Stimulated activated naive CD4-positive, alpha-beta T cell (primary cell): ENCODE measurements at places on chromosomes 12 and 14.

DNA sequence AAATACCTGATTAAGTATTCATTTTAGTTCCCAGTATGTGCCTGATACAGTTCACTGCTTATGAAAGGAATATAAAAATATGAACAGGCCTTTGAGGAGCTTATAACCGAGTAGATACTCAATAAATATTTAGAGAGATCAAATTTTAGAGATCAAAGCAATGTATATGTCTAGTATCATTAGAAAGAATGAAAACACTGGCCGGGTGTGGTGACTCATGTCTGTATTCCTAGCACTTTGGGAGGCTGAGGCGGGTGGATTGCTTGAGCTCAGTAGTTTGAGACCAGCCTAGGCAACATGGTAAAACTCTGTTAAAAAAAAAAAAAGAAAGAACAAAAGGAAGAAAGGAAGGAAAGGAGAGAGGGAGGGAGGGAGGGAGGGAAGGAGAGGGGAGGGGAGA, 113.2 kb upstream of the EEA1 start:
- DNase-seq: no peak

- no peak for DNase-seq
These were observed 176.3 kb downstream of the KSR2 start for GRCh38 chr12:117792471-117792870.

DNA sequence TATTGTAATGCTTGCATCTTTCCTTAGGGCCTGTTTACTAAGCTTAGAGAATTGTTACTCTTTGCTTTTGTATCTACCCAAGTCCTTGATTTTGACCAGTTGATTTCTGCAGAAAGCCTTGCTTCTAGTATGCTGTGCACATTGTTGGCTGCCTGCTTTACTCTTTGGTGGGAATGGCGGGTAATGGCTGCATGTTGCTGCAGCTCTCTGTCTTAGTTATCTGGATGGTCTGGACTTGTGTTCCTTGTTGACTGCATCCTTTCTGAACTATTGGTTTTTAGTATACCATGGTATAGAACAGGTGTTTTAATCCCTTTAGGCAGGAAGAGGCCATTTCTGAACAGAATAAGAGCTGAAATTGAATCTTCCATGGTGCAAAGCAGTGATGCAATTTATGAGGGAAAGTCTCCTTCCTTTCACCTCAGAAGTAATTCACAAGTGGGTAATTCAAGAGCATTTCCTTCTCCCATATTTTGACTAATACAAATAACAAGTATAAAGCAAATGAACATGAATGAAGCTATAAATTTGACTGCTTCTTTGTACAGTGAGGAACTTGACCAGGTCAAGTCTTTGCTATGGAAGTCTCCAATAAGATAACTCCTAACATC, 466.4 kb downstream of the NPAS3 start:
- no peak for DNase-seq

DNA sequence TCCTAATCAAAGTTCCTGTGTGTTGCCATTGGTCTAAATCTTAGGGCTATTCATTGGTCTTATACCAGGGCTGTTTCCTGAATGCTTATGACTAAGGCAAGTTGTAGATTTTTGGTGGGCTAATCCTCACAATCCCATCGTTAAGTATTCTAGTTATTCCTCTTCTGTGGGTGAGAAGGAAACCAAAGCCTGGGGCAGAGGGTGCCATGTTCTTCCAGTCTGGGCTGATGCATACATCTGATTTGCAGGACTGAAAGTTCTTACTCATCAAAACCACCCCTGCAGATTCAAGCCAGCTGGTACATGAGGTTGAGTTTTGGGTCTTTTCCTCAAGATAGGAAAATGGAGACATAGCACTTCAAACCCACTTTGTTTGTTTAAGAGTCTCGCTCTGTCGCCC, 25.7 kb downstream of the PPP1CC start:
- no peak for DNase-seq

GRCh38 chr12:66600903-66601302, 78.0 kb downstream of the GRIP1 start:
- no peak for DNase-seq

DNA sequence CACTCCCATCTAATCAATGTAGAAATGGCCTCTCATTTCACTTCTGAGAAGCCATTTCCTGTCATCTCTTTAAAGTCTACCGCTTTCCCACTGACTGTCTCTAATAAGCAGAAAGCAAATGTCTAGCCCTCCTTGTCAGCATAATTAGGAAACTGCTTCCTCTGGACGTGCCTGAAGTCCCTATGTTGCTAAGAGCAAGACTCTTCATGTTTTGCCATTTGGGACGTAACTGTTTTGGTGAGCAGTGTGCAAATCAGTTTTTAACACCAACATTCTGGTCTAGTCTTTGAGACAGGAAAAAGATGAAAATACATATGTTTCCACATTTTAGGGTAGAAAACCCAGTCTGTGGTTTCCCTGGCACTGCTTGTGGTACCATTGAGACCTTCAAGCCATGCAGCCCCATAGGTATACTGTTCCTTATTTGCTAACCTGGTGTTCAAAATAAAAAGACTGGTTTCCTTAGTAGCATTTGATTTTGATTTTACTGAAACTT, 22.2 kb downstream of the IFNG start:
- no peak for DNase-seq

- no peak for DNase-seq
These were observed 77.0 kb upstream of the FOXN3 start for GRCh38 chr14:89493877-89494634.
